Spinal cord (tissue), 10 donors: ENCODE measurements at places on chromosomes 12 and 14. TPM values are rescaled to one million over a fixed set of nuclear protein-coding genes. Genes with fewer than 3 reads are reported as not detected.
A peak's percentile ranks its signal among the peaks of the same experiment; 100 is the strongest.

Gene GSC
- not detected for total RNA-seq

Gene FBXO21
- 60.3 TPM for total RNA-seq

Gene HNF1A
- total RNA-seq, result not detected

Gene FBXO34
- total RNA-seq, result 32.6 TPM

Gene KRT74
- 0.10 TPM for total RNA-seq

Gene LRRK2
- total RNA-seq, result 22.5 TPM

Gene MEG3
- total RNA-seq, result 280 TPM

Gene RASAL1
- 2.6 TPM for total RNA-seq

- DNase-seq, result no peak
- H3K36me3 ChIP-seq, result no peaks in the 10 kb centered on the region
- peaks cover 4% of the 10 kb centered on the region for H3K4me1 ChIP-seq
- H3K4me3 ChIP-seq, result no peak overlapping the region
Measured at GRCh38 chr12:15355766-15356165, 33.5 kb downstream of the PTPRO start.

DNA sequence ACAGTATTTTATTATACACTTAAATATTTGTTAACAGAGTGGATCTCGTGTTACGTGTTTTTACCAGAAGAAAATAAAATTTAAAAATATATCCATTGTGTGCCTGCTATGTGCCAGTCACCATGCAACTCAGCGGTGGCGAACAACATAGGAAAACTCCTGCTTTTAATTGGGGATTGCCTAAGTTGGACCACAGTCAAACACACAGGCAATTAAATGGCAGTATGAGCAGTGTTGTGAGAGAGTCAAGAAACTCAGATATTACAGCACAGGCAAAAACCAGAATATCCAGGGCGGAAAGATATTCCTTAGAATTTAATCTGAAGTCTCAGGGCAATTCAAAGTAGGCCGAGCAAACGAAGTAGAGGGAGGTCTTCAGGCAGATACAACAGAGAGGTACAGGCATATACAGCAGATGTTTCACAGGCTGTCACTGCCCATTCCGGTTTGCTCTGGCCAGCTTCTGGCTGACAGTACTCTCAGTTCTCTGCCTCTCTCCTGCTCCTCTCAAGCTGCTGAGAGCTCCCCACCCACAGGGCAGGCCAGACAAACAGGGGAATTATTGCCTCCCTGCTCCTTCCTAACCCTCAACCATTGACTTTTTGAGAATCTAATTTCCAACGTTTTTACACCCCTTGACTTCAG is 540.2 kb upstream of the TMEM132C start:
- H3K4me1 ChIP-seq, result no peaks in the 10 kb centered on the region
- no peaks in the 10 kb centered on the region for H3K27me3 ChIP-seq
- no peak overlapping the region for H3K4me3 ChIP-seq
- H3K27ac ChIP-seq, result no peak overlapping the region

DNA sequence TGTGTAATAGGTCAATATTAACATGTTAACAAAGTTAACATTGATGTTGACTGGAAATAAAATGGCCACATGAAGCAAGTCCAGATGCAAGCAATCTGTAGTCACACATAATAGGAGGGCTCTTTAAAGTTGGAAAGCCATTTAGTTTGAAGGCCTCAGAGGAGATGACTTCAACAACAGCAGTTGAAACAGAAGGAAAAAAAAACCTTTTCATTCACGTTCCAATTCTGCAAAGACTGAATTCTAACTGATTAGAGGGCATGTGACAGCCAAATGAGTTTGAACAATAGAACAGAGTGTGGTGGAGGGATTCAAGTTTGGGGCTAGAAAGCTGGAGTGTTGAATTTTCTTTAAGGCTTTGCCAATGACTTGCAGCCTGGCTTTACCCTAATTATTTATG is 41.5 kb upstream of the DAAM1 start:
- H3K4me1 ChIP-seq, result no peaks in the 10 kb centered on the region
- H3K27ac ChIP-seq, result peak overlapping the region; percentile 10
- DNase-seq, result peak; percentile 87

DNA sequence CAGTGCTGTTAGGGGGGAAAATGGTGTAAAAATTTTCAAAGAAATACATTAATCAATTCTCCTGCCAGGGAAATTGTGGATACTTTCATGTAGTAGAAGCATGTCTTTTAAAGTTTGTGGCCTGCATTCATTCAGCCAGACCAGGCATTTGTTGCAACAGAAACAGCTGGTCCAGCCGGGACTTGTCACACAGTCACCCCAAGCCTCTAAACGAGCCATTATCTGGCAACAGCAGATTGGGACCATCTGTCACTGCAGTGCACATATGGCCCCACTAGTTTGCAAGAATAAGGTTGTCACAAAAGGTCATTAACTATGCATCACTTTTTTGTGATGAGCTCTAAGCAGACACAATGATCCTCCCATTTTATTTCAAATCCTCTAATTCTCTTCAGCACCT is 193.9 kb downstream of the PHLDA1 start:
- no peaks in the 10 kb centered on the region for H3K27me3 ChIP-seq
- DNase-seq, result peak; percentile 93
- no peaks in the 10 kb centered on the region for H3K36me3 ChIP-seq
- H3K4me1 ChIP-seq, result no peaks in the 10 kb centered on the region
- no peak overlapping the region for H3K4me3 ChIP-seq

GRCh38 chr14:56552615-56553014 is 27.0 kb upstream of the TMEM260 start:
- no peak overlapping the region for H3K4me3 ChIP-seq
- H3K27ac ChIP-seq, result no peak overlapping the region
- H3K4me1 ChIP-seq, result no peaks in the 10 kb centered on the region
- DNase-seq, result no peak

DNA sequence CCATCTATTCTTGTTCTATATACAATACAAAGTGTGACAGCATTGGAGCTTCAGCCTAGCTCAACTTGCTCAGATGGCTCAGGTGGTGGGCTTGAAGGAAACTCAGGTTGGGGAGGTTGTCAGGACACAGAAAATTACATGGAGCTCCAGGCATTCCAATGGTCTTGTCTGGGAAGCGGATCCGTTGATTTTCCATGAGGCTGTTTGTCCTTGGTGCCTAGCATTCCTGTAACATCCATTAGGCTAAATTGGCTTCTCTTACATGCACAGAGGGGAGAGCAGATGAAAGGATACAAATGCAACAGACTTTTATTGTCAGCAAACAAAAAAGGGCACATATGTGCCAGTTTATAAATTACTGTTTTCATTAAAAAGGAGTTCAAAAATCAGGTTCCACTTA is 75.5 kb upstream of the OTX2 start:
- DNase-seq, result peak; percentile 50
- H3K4me1 ChIP-seq, result no peaks in the 10 kb centered on the region
- no peak overlapping the region for H3K4me3 ChIP-seq
- no peaks in the 10 kb centered on the region for H3K36me3 ChIP-seq
- no peak overlapping the region for H3K27ac ChIP-seq

GRCh38 chr12:4603946-4604345 is 41.9 kb downstream of the DYRK4 start:
- H3K36me3 ChIP-seq, result no peaks in the 10 kb centered on the region
- H3K4me3 ChIP-seq, result no peak overlapping the region
- H3K27ac ChIP-seq, result no peak overlapping the region

DNA sequence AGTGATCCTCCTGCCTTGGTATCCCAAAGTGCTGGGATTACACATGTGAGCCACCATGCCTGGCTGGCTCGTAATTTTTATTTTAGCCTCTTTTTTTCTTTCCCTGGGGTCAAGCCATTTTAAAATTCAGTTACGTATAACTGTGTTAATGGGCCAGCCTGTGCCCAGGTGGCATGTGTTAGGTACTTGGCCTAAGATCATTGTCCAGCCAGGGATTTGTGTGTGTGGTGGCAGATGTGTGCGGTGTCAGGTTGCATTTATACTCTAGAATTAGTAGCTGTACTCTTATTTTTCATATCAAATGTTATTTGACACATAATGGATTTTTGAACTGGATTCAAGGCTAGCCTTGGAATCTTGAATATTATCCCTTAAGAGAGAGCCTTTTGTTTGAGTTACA is 69.3 kb downstream of the FBXO34 start:
- no peaks in the 10 kb centered on the region for H3K36me3 ChIP-seq
- no peak for DNase-seq
- H3K27me3 ChIP-seq, result no peaks in the 10 kb centered on the region
- H3K27ac ChIP-seq, result no peak overlapping the region

DNA sequence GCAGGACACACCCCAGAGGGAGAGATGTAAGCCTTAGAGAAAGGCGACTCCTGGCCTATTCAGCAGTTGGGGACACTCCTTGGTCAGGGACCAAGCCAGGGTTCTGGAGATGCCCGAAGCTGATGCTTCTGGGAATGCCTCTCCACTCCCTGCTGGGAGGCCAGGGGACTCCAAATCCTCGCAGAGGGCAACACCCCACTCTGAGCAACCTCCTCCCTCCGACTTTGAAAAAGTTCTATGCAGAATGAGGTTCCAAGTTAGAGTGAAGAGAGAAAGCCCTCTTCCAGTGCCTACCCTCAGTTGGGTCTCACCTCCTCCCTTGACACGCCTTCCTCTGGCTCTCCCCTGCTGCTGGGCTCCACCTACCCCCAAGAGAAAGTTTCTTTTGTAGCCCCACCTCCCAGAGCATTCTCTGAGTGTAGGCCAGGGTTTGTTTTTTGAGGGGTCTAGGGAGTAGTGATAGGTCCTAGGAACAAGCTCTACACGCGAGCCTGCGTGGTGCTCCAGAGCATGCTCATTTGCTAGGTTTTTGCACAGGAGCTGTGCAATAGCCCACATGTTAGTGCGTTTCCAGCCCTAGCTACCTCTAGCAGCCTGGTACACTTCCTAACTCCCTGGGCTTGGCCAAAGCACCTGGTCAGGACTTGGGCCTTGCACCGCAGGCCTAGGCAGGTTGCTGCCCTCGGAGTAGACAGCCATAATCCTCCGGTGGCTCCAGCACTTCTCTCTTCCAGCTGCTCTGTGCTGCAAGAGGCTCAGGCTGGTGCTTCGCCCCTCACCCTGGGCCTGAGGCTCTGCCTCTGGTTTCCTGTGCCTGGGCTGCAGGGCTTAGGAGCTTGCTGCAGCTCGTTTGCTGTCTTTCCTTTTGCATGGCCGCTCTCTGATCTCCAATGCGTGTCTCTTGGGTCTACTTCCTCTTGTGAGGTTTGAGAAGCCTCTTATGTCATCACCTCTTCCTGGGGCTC is 590 bp upstream of the CEBPE start:
- H3K4me3 ChIP-seq, result no peak overlapping the region
- DNase-seq, result no peak
- no peaks in the 10 kb centered on the region for H3K36me3 ChIP-seq
- no peak overlapping the region for H3K27ac ChIP-seq
- H3K4me1 ChIP-seq, result peaks cover 12% of the 10 kb centered on the region

- no peaks in the 10 kb centered on the region for H3K27me3 ChIP-seq
- no peaks in the 10 kb centered on the region for H3K4me1 ChIP-seq
- no peak overlapping the region for H3K4me3 ChIP-seq
- DNase-seq, result no peak
- no peaks in the 10 kb centered on the region for H3K36me3 ChIP-seq
Measured at GRCh38 chr12:28051516-28052354, 79.2 kb upstream of the PTHLH start.

DNA sequence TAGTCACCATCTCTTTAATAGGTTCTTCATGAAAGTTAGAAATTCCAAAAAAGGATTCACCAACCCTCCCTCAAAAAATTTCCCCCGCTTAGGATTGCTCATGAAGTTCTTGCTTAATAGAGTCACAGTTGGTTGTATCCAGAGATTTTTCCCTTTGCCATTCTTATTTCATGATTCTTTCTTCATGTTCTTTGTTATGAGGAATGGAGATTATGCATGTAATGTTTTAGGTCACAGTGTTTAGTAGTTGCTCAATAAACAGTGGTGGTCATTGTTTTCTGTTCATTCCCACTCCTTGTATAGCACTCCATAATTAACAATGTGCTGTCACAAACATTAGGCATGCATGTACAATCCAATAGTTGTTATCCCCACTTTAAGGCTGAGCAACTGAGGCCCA is 51.2 kb upstream of the RTRAF start:
- H3K4me1 ChIP-seq, result peaks cover 6% of the 10 kb centered on the region
- no peak overlapping the region for H3K27ac ChIP-seq
- H3K4me3 ChIP-seq, result no peak overlapping the region
- H3K36me3 ChIP-seq, result no peaks in the 10 kb centered on the region
- no peaks in the 10 kb centered on the region for H3K27me3 ChIP-seq
- DNase-seq, result no peak
